Keratinocyte (primary cell): ENCODE measurements at places on chromosomes 6 and 20.

- no peak for DNase-seq
Observed at GRCh38 chr6:133889557-133890403, 867 bp downstream of the TCF21 start.

DNA sequence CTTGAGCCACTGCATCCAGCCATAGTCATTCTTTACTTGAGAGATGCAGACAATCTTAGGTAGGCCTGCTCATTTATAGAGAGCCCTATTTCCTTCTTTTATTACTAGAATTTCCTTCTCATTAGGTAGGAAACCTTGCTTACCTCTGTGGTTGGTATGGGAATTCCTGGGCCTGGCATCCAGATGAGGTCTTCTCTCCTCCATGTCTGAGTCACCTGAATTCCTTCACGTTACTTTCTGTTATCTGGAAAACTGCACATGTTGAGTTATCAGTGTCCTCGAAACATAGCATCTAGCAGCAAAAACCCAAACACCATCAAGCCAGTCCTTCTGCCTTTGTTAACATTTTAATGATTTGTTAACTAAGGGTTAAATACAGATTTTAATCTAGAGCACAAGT lies 2.2 kb downstream of the ZNFX1 start:
- no peak for DNase-seq

DNA sequence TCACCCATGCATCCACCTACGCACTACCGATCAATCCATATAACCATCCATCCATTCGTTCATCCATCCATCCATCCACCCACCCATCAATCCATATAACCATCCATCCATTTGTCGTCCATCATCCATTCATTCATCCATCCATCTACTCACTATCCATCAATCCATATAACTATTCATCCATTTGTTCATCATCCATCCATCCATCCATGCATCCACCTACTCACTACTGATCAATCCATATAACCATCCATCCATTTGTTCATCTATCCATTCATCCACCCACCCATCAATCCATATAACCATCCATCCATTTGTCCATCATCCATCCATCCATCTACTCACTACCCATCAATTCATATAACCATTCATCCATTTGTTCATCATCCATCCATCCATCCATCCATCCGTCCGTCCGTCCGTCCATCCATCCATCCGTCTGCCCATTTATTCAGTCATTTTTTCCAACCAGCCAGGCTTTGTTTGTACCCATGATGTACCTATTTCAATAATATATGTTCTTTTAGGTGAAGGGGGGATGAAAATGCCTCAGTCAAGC lies 6.1 kb upstream of the BPIFB6 start:
- no peak for DNase-seq

- DNase-seq = no peak
Observed at GRCh38 chr20:44959638-44960102, 527 bp downstream of the TOMM34 start.

GRCh38 chr6:132789396-132789776 lies 9.1 kb downstream of the SLC18B1 start:
- no peak for DNase-seq

DNA sequence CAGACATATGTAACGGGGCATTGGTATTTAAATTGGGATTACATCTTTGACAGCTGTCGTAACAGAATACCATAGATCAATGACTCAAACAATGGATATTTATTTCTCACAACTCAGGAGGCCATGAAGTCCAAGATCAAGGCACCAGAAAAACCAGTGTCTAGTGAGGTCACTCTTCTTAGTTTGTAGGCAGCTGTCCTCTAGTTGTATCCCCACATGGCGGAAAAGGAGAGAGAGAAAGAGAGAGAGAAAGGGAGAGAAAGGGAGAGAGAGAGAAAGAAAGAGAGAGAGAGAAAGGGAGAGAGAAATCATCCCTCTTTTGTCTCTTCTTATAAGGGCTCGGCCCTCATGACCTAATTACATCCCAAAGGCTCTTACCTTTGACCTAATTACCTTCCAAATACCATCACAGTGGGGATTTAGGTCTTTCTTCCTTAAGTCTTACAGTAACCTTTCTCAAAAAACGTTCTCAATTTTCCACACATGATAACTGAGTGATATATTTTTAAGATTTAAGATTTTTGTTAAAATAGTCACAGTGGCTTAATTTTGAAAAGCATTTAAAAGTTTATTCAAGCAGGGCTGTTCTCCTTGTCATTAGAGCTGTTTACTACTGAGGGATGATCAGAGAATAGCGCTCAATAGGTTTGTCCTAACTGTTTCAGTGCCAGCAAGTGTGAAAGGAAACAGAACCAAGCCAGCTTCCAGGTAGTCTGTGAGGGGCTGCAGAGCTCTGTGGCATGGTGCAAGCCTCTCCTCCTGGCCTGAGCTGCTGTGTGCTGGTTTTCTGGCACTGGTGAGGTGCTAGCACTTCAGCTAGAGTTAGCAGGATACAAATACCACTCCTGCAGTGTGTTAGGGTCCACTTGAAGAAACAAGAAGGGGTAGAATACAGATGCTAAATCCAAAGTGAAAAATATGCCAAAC lies 79.0 kb downstream of the IMPG1 start:
- DNase-seq = no peak

DNA sequence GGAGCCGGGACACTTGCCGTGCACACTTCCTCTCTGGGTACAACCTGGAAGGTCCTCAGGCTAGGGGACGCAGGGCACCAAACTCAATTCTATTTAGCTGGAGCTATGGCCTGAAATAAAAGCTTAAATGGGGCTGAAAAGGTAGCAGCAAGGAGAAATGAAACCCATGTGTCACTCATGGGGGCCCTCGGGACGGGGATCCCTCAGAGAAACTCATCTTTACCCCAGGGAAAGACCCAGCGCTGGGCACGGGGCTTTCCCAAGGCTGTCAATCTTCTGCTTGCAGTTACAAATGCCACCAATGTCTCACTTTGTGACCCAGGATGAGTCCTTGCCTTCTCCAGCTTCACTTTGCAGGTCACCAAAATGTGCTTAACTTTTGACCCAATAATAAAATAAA lies 16.5 kb downstream of the SNAI1 start:
- no peak for DNase-seq

- no peak for DNase-seq
Observed at GRCh38 chr6:159819098-159819497, 19.0 kb downstream of the PNLDC1 start.

DNA sequence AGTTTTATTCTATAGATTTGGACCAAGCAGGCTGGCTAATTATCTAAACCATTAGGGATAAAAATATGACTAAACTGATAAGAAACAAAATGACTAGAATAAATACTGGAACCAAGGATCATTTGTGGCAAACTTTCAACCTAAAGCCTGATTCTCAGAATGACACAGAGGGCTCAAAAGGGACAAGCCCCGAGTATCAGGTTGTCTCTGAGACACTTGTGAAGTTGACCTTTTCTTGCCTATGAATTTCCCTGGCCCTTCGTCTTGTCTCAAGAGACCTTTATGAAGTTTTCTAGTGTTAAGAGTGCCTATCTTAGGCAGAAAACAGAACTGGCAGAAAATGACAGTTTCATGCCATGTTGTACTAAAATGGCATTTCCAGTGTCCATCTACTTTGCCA lies 68.3 kb downstream of the IMPG1 start:
- no peak for DNase-seq

- no peak for DNase-seq
Observed at GRCh38 chr6:139448051-139448649, 73.7 kb upstream of the CITED2 start.

DNA sequence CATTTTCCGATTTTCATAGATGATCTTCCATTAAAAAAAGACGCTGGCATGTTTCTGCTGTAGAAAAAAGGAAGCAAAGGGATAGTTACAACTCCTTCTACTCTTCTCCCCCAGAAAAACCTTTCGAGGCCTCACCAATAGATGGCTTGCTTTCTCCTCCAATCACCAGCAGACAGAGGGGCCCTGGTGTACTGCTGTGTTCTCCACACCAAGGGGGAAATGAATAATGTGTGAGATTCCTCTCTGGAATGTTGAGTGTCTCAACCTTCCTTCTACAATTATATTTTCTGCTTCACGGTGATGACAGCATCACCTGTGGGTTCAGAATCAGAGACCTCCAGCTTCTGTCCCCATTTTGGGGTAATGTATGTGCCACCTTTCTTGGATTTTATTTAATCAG lies 185.7 kb upstream of the FLRT3 start:
- DNase-seq = no peak

GRCh38 chr6:78605909-78606446 lies 261.4 kb upstream of the IRAK1BP1 start:
- DNase-seq = no peak

GRCh38 chr20:3436864-3437574 lies 29.6 kb upstream of the DNAAF9 start:
- DNase-seq = no peak

DNA sequence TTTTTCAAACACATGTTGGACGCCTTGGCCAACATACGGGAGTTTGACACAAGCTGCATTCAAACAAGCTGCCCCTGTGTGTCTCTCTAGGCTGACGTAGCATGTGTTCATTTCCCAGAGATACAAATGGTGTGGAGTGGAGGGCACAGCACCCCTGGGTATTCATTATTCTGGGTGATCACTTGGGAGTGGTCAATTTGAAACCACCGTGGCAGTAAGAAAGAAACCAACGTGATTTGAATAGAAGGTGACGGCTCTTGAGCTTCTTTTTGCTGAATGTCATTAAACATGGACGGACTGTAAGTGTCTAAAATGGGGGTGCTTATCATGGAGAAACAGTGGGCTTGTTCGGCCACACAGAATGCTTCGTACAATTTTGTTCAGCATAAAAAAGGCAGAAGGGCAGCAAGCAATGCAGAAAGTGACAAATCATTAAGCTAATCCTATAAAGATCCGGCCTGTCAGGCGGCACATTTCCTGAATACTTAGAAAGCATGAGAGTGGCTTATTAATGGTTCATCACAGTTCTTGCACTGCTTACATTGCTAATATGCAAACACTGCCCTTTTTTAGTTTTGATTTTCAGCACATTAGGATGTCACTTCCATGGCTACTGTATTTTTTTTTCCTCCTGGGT lies 1261.9 kb upstream of the CITED2 start:
- DNase-seq = no peak

GRCh38 chr6:113649276-113649675 lies 207.9 kb upstream of the MARCKS start:
- DNase-seq = no peak

GRCh38 chr6:25370178-25371036 lies 91.2 kb downstream of the CARMIL1 start:
- DNase-seq = no peak

DNA sequence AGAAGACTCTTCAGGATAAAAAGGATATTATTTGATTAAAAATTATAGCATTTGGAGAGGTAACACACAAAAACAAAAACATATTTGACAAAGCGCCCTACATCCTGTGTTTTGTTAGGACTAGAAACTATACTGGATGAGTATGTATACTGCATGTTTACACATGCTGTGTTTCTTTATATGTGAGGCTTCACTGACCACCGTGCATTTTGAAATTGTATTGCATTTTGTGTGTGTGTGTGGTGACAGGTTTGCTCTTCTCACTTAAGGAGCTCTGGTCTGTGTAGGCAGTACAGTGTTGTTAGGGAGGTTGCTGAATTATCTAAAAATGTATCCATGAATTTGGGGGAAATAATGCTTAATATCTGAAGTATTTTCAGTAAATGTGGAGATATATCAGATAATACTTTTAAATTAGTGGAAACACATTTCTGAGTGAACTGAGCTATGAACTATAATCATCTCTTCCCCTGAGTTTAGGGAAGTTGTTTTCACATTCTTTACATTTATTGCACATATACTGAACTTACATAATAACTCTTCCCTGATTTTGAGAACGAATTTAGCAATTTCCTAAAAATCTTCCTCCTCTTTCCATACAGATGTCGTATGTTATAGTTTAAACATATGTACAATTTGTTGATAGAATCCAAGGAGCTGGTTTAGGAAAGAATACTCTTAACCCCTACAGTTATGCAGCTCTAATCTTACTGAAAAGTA lies 43.3 kb downstream of the TMEM170B start:
- DNase-seq = no peak

DNA sequence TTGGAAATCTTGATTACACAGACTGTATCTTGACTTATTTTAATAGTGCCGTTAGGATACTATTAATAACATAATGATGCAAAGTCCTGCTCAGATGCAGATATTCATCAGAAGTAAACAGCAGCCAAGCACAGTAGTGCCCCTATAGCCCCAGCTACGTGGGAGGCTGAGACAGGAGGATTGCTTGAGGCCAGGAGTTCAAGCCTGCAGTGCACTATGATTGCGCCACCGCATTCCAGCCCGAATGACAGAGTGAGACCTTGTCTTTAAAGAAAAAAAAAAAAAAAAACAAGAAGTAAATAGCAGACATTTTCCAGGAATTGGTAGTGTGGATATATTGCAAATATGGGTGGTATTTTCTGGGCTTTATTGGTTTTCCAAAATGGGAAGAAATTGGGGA lies 61.8 kb downstream of the TULP4 start:
- DNase-seq = no peak

DNA sequence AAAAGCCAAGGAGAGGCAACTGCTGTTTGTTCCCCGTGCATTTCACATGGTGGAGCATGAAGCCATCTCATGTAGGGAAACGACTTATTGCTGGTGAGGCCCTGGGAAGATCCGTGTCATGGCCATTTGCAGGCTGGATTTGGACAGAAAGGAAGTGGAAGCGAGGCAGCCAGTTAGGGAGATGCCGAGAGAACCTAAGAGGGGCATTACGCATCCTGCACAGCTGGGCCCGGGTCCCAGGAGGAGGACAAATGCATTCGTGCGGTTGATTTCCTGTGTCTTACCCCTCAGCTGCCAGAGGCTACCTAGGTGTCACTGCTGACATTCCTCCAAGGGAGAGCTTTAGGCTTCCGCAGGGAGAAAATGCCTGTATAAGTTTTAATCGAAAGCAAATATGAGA lies 316.2 kb upstream of the CDYL start:
- DNase-seq = no peak

GRCh38 chr6:104608101-104608500 lies 251.6 kb downstream of the HACE1 start:
- DNase-seq = no peak

GRCh38 chr20:50850721-50851286 lies 55.9 kb downstream of the BCAS4 start:
- no peak for DNase-seq

- DNase-seq = no peak
Observed at GRCh38 chr20:62914970-62915457, 11.3 kb downstream of the DIDO1 start.

GRCh38 chr6:14975471-14975817 lies 270.4 kb upstream of the JARID2 start:
- DNase-seq = no peak

DNA sequence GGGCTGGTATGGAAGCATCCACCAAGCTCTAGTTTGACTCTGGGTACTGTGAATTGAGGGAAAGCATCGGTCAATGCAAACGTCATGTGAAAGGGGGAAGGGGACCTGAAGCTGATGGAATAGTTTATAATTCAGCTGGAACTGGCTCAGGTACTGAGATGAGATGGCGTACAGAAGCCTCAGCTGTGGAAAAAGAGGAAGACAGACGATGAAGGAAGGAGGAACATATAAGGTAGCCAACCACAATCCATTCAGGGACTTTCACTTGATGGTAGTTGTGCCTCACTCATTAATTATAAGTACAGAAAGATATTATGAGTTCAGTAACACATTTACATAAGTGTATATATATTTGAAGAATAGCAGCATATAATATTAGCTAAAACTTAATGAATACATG lies 2.7 kb downstream of the CALHM5 start:
- no peak for DNase-seq

GRCh38 chr6:148628251-148628650 lies 118.6 kb upstream of the UST start:
- DNase-seq = no peak

GRCh38 chr20:38222923-38223742 lies 37.4 kb downstream of the KIAA1755 start:
- DNase-seq = no peak
